ENCODE measurements at places on chromosomes 2 and 18.

DNA sequence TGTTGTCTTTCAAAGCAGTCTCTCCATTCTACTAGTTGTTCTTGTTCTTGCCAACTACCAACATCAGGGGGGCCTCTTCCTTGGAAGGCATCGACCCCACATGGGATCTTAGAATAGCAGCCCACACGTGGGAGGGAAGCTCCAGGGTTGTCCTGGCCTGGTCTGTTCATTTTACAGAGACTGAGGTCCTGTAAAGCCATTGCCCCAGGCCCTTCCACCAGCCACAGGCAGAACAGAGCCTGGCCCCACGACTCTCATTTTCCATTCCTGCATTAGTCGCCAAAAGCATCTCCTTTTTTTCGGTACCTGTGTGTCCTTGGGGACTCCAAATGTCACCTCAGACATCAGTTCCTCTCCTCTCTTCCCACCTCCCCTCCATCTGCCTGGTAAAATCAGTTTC is 28.0 kb downstream of the CNGA3 start:
- no peak for DNase-seq

DNA sequence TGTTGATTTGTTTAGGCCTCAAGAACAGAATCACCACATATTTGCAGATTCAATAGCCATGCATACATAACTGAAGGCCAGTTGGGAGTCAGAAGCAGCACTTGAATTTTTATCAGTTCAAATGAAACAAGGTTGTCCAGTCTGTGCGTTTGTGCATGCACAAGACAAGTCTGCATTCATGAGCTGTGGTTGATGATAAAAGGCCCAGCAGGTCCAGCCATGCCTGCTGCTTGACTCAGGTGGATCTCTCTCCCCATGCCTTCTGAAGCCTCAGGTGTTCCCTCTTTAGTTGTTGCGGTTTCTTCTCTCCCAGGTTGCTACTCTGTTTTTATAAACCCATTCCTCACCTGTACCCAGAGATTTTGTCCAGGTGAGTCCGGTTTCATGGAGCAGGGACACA is 124.5 kb downstream of the CCDC102B start:
- no peak for DNase-seq

DNA sequence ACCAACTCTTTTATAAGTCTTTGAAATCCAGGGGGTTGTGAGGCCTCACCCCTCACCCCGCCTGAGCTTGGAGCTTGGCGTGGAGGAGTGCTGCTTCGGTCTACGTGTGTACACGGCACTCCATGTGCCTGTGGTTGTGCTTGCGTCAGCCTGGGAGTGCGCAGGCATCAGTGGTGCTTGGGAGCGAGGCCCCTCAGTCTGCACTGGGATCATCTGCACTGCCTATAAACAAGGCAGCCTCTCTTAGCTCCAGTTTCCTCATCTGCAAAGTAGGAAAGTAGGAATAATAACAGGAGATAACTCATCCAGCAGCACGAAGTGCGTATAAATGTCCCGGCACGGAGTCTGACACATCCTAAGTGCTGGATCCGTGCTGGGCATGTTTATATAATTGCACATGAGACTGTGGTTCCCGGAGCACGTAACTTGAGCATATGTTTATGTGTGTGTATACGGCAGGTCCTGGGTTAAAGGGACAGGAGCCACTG is 1.2 kb downstream of the GYPC start:
- no peak for DNase-seq

DNA sequence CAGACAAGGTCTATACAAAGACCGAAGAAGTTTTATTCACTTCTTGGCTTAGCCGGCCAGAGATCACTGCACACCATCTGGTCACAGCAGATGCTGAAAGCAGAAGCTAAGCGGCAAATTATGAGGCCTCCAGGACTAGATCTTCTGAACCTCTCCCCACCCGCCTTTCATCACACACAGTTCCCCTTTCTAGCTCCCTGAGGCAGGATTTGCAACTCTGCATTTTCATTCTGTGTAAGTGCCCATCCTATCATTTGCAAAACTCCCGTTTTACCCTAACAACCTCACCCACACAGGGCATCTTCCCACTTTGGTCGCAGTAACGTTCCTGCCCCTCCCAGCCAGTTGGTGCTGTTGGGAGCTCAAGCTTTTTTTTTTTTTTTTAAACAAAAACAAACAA is 3.1 kb upstream of the MOB1A start:
- no peak for DNase-seq

DNA sequence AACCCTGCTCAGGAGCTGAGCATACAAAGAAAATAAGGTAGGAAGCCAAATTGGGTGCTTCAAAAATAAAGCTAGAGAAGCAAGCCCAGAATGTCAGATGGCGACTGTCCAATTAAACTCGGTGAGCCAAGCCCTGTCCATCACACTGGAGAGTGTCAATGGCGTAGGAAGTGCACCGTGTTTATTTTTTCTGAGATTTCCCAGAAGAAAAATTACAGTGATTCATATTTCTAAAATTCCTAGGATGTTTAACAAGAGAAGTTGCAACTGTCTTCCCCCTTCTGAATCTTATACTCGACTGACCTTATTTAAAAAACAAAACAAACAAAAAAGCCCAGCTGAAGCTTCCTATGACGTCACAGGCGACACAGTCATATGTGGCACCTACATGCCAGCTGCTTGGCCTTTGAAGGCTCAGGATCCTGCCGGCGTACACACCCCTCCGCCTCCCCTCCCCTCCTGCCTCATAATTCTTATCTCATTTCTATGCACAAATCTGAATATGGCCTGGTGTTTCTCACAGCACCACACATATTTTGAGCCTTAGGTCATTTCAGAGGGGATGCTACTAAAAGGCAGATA is 60.8 kb downstream of the MBP start:
- no peak for DNase-seq

DNA sequence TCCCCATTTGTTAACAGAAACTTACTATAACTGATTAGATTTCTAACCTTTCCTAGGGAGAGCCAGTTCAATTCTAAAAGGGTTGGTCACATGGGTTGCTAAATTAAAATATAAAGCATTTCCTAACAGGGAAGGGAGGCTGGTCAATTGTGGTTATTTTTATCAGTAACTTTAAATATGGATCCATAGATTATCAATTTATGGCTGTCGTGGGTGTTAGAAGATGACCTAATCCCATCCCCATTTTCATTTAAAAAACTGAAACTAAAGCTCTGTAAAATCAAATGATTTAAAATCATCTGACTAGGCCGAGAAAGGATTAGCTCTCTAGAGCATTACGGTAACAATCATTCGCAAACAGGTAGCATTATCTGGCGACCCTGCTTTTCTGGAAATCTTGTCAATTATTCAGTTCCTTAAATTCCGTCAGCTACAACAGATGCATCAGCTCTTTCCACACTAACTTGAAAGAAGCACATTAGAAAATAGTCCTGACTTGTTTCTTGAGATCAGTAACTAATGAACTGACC is 953 bp upstream of the HNRNPA3 start:
- DNase-seq, result no peak

DNA sequence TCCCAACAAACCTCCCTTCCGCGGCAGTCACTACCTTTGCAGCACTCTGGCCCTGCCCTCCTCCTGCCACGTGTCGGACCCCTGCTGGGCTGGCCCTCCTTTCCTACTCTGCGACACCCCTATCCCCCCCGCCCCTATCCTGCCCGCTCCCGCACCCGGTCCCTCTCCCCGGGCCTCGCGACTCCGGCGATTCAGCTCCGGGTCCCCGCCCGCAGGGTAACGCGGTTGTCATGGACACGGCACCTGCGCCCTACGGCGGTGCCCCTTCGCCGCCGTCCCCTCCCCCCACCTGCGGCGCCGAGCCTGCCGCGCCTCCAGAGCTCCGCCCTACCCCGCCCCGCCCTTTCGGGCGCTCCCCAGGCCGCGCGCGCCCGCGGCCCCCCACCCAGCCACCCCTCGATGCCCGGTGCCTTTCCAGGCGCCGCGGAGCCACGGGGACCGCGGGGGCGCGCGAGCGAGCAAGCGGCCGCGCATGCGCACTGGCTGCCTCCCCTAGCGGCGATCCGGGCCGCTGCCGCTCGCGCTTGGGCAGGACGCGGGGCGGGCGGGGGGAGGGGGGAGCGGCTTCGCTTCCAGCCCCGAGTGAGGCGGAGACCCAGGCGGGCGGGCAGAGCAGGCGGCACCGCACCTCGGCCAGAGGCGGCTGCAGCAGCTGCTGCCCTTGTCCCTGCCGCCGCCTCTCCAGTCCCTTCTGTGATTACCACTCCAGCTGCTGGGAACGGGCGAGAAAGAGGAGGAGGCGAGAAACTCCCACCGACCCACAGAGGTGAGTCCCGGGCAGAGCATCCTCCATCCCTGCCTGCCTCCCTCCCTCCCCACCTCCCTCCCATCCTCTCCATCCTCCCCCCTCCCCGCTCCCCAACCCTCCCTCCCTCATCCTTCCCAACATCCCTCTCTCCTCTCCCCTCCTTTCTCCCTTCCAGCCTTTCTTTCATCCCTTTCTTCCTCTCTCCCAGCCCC is at the start of gene CTNNA2:
CTNNA2 (plus strand) TSS at position 610 of the 960 bp plus-strand sequence.
- peak; percentile 77 for DNase-seq

DNA sequence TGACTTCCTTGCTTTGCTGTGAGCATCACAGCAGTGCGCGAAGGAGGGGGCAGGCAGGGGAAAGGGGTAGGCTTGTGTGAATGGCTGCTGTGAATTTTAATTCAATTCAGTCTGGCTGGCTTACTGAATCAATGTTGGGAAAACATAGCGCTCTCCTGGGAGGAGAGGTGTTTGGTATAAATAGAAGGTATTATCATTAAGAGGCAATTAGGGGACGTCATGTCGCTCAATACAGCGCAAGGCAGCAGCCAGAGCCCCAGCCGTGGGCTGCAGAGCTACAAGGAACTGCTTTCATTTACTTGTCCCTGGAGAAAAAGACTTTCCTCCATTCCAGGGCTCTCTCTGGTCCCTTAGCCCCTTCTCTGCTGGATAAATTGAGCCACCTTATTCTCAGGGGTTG is 181.4 kb upstream of the MSH6 start:
- no peak for DNase-seq

DNA sequence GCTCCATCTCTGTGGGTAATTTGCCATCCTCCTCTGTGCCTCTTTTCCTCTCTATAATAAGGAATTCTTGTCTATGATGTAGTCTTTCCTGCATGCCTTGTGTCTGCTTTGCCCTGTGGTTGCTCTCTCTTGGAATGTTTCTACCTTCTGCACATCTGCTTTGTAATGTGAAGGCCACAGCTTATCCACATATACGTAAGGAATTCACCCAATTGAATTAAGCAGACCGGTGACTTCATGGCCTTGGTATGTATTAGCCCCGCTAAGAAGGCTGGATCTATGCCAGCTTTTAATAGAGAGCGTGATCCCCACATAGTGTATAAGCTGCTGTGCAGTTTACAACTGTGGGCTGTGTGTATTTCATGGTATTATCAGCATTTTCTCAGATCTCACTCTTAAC is 274.7 kb downstream of the RNF144A start:
- DNase-seq, result no peak

DNA sequence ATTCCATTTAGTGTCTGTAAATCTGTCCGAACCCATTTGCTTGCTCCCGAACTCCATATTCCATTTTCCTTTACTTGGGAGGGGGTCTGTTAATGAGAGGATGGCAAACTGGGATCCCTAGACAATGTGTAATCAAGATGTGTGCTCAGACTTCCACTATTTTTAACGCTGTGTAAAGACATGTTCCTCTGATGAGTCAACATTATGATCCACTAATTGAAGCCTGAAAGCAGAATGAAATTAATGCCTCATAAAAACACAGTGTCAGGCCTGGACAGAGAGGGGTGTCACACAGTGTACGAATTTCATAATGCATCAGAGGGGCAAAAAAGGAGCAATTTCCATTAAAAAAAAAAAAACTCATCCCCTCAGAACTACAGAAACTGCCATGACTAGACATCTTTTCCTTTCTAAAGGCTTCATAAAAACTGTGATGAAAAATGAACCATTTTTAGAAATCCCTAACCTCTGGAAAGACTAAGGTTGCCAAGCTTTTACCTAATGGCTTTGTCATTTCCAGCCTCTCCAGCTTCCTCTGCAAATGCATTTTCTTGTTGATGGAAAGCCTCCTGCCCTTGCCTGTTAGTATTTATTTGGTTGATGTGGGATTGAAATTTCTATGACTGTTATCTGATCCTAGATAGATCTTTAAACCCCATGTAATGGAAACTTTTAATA is 209.2 kb upstream of the DCC start:
- no peak for DNase-seq

- DNase-seq, result no peak
These were observed 63.0 kb downstream of the CABLES1 start for GRCh38 chr18:23198217-23198845.

GRCh38 chr18:35610724-35611123 is 29.2 kb downstream of the GALNT1 start:
- DNase-seq, result no peak

GRCh38 chr2:112712903-112713584 is 7.8 kb upstream of the NT5DC4 start:
- no peak for DNase-seq

All from NCI-H526 treated with DMSO at 0.1 percent for 48 hours (cell line).